ENCODE measurements at places on chromosomes 11 and 22.

- DNase-seq, result no peak
These were observed 30.6 kb downstream of the SCGB1A1 start for GRCh38 chr11:62449451-62449851.

- no peak for DNase-seq
These were observed 69.2 kb downstream of the ISX start for GRCh38 chr22:35135165-35135564.

DNA sequence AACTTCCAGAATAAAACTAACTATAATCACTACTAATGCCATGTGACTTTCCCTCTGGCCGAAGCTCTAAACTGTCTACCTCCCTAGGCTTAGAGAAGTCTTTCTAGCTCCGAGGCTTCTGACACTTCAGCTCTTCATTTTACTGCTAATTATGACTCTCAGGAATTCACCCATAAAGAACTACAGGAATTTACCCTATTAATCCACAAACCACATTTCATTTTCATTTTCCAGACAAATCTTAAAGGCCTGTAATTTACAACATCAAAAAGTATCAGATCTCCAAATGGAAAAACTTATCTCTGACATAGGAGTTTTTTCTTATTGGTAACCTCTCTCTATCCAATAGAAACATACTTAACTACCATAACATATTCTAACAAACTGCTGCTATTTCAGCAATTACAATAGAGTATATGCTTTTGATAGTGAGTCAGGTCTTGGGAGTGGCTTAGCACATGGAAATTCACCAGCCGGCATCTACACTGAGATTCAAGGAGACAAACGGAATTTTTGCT is 33.4 kb downstream of the MRTFA start:
- DNase-seq, result peak; percentile 24

DNA sequence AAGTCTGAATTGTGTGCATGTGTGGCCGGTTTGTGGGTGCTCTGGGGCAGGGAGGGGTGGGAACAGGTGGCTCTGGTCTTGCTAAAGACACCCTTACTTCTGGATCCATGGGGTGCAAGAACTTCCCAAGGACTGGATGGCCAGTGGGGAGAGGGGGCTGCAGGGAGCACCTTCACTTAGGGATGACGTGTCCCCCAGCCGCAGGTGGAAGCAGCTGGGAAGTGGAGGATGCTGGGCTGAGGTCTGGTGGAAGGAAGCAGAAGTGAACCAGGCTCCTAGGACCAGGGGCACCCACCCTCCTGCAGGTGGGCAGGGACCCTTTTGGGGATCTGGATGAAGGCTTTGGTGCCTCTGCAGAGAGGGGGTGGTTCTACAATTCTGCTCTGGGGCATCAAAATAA is 9.9 kb upstream of the MIEF1 start:
- no peak for DNase-seq

- no peak for DNase-seq
These were observed 60.2 kb downstream of the NTM start for GRCh38 chr11:131430473-131431208.

- DNase-seq, result no peak
These were observed 52.3 kb downstream of the ZBTB44 start for GRCh38 chr11:130262424-130262823.

GRCh38 chr11:72838691-72839305 is 24.6 kb downstream of the ATG16L2 start:
- no peak for DNase-seq

DNA sequence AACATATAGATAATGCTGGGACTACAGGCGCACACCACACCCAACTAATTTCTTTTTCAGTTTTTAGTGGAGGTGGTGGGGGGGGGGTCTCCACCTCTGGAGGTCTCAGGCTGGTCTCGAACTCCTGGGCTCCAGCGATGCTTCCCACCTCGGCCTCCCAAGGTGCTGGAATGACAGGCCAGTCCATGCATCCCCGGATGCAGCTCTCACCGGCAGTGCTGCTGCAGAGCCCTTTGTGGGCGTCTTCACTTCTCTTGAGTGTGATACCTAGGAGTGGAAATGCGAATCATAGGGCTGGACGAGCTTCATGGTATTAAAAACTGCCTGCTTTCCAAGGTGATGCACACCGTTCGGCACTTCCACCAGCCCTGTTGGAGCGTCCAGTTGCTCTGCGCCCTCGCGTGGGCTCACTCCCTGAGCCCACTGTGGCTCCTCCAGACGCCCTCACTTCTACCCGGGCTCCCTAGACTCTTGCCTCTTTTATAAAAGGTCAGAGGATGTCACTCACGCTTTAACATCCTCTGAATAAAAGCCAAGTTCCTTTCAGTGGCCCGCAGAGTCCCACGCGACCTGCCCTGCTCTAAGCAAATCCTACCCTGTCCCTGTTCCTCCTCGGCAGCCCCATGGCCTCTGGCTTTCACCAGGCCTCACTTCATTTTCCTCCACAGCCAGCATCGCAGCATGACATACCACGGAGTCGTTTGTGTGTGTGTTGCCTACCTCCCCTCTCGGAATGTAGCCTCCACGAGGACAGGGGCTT is 837 bp upstream of the BID start:
- DNase-seq, result no peak

GRCh38 chr11:84788220-84788619 is 838.9 kb downstream of the DLG2 start:
- DNase-seq, result no peak

DNA sequence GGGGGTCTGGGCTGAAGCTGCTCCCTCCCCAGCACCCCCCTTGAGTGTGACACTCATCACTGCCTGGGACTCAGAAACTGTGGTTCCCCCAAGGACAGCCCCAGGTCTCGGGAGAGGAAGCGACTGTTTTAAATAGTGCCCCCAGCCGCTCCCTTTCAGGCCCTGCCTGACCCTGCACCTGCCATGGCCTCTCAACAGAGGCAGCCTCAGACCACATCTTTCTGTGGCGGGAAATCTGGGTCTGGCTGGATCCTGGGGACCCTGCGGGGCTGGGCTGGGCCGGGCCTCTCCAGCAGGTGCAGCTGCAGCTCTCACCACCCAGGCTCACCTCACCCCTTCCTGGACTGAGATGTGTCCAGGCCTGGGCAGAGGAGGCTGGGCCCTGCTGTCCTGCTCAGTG is 3.7 kb upstream of the IGLL1 start:
- no peak for DNase-seq

DNA sequence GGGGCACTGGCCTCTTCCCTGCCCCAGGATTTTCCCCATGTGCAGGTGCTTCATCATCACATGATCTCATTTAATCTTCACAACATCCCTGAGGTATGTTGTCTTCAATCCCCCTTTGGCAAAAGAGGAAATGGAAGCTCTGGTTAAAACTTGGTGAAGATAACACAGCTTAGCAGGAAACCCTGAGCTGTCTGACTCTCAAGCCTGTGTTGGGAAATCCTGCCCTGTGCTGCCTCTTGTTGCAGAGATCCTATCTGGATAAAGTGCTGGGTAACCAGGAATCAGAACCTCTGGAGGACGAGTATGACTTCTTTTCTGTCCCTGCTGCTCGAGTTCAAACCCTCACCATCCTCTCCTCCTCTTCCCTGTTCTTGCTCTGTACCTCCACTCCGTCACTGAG is 13.1 kb upstream of the E2F8 start:
- no peak for DNase-seq

- DNase-seq, result peak; percentile 33
These were observed 98.2 kb downstream of the RDX start for GRCh38 chr11:110198031-110198729.

GRCh38 chr11:132114185-132114584 is 743.8 kb downstream of the NTM start:
- peak; percentile 53 for DNase-seq

DNA sequence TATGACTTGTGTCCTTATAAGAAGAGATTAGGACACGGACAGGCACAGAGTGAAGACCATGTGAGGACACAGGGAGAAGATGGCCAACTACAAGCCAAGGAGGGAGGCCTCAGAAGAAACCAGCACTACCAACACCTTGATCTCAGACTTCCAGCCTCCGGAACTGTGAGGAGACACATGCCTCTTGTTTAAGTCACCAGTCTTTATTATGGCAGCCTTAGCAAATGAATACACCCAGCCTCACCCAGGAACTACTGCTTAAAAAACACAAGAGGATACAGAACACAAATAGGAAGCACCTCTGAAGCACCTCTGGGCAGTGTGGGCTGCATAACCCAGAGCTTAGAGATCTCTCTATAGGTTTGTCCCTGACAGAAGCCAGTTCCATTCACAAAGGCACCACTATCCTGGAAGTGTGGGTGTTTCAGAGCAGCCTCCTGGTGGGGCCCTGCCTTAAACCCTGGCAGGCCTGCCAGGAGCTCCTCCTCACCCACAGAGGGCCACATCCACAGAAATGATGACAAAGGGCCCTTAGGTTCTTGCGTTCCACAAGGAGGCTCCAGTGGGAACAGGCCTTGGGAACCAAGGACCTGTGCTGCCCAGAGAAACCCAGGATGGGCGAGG is 58.8 kb downstream of the CHRDL2 start:
- no peak for DNase-seq

DNA sequence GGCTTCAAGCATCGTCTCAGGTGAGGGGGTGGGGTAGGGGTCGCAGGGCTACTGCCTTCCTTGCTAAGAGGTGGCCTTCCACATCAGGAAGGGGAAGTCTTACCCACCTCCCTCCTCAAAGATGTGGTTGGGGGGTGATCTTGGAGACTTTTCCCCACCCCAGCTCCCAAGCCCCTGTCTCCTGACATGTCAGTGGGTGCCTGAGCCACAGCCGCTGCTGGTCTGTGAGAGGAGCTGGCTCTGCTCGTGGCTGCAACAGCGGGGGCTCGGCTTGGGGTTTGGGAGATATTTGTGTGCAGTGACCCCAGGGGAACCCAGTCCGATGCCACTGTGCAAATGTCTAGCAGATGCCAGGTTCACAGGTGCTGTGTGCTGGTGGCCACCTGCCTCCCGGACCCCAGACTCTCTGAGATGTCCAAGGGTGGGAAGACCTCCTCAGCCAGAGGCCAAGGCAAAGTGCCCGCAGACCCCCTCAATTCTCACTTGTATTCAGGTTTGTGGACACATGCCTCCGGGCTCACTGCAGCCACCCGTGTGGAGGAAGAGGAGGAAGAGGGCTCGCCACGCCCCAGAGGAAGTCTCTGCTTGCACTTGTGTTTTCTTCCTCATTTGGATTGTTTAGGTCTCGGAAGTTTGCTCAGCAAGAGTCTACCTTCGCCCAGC is 1.9 kb downstream of the KCNQ1 start:
- DNase-seq, result no peak

DNA sequence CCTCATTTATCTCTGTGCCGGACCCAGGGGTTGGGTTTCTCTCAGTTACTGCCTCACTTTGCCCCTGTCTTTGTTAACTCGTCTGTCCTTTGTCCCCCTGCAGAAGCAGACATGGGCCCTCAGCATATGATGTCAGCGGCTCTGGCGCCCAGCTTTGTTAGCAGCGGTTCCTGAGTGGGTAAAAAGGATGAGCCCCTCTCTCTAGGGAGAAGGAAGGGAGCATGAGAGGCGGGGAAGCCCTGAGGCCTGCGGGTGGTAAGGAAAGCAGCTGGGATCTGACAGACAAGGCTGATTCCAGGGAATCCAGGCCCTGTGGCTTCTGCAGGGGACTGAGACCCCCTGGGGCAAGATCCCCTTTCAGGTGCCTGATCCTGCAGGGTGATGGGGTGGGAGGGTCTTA is 51.7 kb downstream of the MCM5 start:
- no peak for DNase-seq

Data from fibroblast of gingiva (primary cell).